ENCODE measurements at places on chromosomes 3 and 15. TPM values are rescaled to one million over a fixed set of nuclear protein-coding genes. Genes with fewer than 3 reads are reported as not detected.

Gene ERICH6
- total RNA-seq: not detected

Gene RBM6
- 37.4 TPM for total RNA-seq

Gene LPP
- 78.8 TPM for total RNA-seq

Gene INAFM2
- 21.2 TPM for total RNA-seq

Gene ZNF662
- total RNA-seq: 1.4 TPM

Gene KLHL6
- total RNA-seq: not detected

Gene B3GNT5
- total RNA-seq: not detected

Gene EFCAB12
- not detected for total RNA-seq

Gene UROC1
- not detected for total RNA-seq

Gene ALDH1A3
- total RNA-seq: 0.55 TPM

Gene SCN10A
- not detected for total RNA-seq

Gene ZCWPW2
- total RNA-seq: 0.29 TPM

Gene AADAC
- not detected for total RNA-seq

Gene CCDC191
- 1.1 TPM for total RNA-seq

Gene OSTN
- 0.24 TPM for total RNA-seq

Gene RAB5A
- 55.0 TPM for total RNA-seq

Gene ADAMTS17
- not detected for total RNA-seq

Gene PCYT1A
- total RNA-seq: 78.3 TPM

Gene ALAS1
- 31.5 TPM for total RNA-seq

Gene DYNLT2B
- 15.0 TPM for total RNA-seq

Gene PRC1
- 87.9 TPM for total RNA-seq

Gene COL8A1
- total RNA-seq: 86.3 TPM

Gene ZDHHC19
- total RNA-seq: not detected

Gene SCAMP5
- 6.7 TPM for total RNA-seq

Gene ARGFX
- not detected for total RNA-seq

Gene GOLGA6L4
- 1.2 TPM for total RNA-seq

Gene LRRC31
- not detected for total RNA-seq

Gene IQCH
- total RNA-seq: 1.4 TPM

Gene SLCO2A1
- total RNA-seq: 0.17 TPM

Gene ZBTB11
- total RNA-seq: 15.2 TPM

Gene TRPM1
- not detected for total RNA-seq
